ENCODE measurements at places on chromosomes 2 and 18. TPM values are rescaled to one million over a fixed set of nuclear protein-coding genes. Genes with fewer than 3 reads are reported as not detected.

DNA sequence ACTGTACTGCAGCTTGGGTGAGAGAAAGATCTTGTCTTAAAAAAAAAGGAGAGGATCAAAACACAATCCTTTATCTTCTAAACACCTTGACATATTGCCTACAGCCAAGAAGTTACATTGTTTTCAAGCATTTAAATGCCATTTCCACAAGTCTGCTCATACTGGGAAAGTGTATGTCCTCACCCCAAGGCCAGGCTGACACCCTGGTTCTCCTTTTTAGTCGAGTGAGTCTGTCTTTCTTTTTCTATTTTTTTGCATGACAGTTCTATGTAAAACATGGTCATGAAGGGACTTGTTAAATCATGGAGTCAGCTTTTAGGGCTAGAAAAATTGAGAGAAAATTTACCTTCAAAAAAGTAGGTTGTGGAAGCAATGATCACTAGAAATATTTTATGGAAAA lies 233.3 kb downstream of the FAM210A start:
- H3K36me3 ChIP-seq: no peaks in the 10 kb centered on the region
- no peaks in the 10 kb centered on the region for H3K27me3 ChIP-seq
- H3K4me3 ChIP-seq: no peak overlapping the region
- H3K27ac ChIP-seq: no peak overlapping the region

- no peak for DNase-seq
- no peaks in the 10 kb centered on the region for H3K36me3 ChIP-seq
- H3K27ac ChIP-seq: no peak overlapping the region
- no peak overlapping the region for H3K4me3 ChIP-seq
Measured at GRCh38 chr2:43612944-43613343, 17.1 kb upstream of the THADA start.

- H3K4me3 ChIP-seq: no peak overlapping the region
- no peak overlapping the region for H3K27ac ChIP-seq
- no peaks in the 10 kb centered on the region for H3K27me3 ChIP-seq
Measured at GRCh38 chr2:222747526-222748160, 76.2 kb downstream of the MOGAT1 start.

GRCh38 chr2:237154082-237154638 lies 68.5 kb downstream of the COPS8 start:
- H3K4me3 ChIP-seq: no peak overlapping the region
- H3K36me3 ChIP-seq: no peaks in the 10 kb centered on the region
- H3K27me3 ChIP-seq: no peaks in the 10 kb centered on the region
- no peak overlapping the region for H3K27ac ChIP-seq

GRCh38 chr2:66426244-66427111 lies 8.4 kb upstream of the MEIS1 start:
- H3K4me3 ChIP-seq: no peak overlapping the region
- no peak overlapping the region for H3K27ac ChIP-seq
- no peaks in the 10 kb centered on the region for H3K4me1 ChIP-seq
- H3K27me3 ChIP-seq: peaks cover 38% of the 10 kb centered on the region
- no peaks in the 10 kb centered on the region for H3K36me3 ChIP-seq

Gene LYPD6
- 1.1 TPM for total RNA-seq

Gene RAMP1
- total RNA-seq: 9.1 TPM

- DNase-seq: no peak
- no peak overlapping the region for H3K4me3 ChIP-seq
- H3K36me3 ChIP-seq: no peaks in the 10 kb centered on the region
- no peaks in the 10 kb centered on the region for H3K4me1 ChIP-seq
Measured at GRCh38 chr2:127039387-127040031, 67.4 kb downstream of the BIN1 start.

DNA sequence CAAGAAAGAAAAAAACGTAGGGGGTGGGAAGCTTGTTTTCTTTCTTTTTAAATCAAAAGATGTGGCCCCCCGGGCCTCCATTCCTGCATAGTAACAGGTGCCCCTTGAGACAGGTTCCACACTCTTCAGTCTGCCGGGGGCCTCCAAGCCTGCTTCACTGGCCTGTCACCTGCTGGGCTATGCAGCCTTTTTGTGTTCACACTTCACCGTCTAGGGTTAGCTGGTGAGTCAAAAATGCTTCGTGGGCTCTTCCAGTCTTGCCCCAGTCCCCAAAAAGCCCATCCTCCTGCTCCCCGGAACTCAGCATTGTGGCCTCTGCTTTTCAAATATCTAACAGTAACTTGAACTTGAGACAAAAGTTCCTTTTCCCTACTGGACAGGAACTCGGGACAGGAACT lies 67.9 kb downstream of the POLR1A start:
- H3K4me1 ChIP-seq: peaks cover 31% of the 10 kb centered on the region
- H3K27me3 ChIP-seq: no peaks in the 10 kb centered on the region
- no peak overlapping the region for H3K27ac ChIP-seq
- DNase-seq: no peak
- H3K36me3 ChIP-seq: peaks cover 30% of the 10 kb centered on the region

All from astrocyte (in vitro differentiated cells and primary cell).